ENCODE measurements at places on chromosomes 1 and 21. TPM values are rescaled to one million over a fixed set of nuclear protein-coding genes. Genes with fewer than 3 reads are reported as not detected.

- DNase-seq: peak; percentile 27
Observed at GRCh38 chr21:18840239-18840638, 436.7 kb upstream of the TMPRSS15 start.

- no peak for DNase-seq
Observed at GRCh38 chr1:208207388-208208131, 36.6 kb downstream of the PLXNA2 start.

Gene LCE1A
- polyA plus RNA-seq: not detected

DNA sequence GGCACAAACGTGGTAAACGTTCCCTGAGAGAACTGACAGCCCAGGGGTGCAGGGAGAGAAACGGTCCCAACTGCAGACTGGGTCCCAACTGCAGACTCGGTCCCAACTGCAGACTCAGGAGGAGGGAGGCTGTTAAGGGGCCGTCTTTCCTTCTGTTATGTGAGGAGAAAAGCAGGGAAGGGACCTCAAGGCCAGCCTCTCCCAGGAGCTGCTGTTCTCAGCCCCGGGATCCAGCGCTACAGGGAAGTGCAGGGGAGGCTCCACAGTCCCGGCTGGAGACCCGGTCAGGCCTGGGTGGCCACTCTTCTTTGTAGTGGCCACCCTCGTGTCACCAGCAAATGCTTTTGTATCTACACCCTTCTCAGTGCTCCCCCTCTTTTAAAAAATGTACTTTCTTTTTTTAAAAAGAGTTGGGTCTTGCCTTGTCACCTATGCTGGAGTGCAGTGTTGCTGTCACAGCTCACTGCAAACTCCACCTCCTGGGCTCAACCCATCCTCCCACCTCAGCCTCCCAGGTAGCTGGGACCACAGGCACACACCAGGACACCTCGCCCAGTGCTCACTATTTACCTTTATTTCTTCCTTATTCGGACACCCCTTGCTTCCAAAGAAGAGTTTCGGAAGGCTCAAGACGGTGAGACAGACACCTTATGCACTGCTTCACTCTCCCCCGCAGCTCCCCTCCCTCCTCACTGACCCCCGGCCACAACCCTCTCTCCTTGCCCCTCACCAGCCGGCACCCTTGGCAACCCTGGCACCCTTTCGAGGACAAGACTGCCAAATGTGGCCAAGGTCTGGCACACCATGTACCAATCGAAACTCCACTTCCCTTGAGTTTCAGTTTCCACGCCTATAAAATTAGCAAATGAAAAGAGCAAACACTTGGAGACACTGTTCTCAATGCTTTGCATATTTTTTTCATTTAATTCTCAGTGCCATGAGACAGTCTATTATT lies 21.8 kb downstream of the CAPN2 start:
- no peak for DNase-seq
